Ascending aorta (tissue), 2 donors: ENCODE measurements at places on chromosomes 1 and 21. TPM values are rescaled to one million over a fixed set of nuclear protein-coding genes. Genes with fewer than 3 reads are reported as not detected.

Gene MYCL
- 22.1 TPM for total RNA-seq

DNA sequence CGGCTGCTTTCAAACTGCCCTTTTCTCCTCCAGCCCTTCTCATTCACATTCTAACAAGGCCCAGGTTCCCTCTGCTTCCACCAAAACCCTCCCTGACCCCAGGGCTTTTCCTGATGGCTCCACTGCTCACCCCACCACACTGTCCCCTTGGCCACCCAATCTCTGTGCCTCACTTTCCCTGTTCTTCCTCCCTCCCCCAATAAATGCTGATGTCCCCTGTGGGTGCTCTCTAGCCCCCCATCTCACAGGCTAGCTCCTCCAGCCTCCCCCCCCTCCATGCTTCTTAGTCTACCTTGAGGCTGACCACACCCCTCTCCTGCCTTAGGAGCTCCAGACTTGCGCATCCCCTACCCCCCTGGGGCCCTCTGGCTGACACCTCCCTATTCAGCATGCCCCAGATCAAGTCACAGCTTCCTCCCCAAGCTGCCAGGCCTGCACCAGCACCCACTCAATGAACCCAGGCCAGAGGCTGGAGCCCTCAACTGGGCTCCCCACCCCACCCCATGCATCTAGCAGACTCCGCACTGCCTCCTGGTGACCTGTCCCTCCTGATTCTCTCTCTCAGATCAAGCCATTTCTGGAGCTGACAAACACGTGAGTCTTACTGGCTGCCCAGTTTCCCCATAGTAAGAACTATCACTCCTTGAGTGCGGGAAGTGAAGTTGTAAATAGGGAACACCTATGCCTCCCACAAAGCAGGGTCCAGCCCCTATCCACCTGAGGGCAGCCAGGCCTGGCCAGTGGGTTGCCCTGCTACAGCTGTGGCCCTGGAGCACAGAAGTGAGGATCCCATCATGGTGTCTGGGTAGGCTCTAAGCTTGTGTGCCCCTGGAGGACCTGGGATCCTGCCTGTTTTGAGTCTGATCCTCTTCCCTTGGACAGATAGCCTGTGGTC, 117.9 kb downstream of the DMRTB1 start:
- no peak for DNase-seq

- DNase-seq: peak; percentile 81
Measured at GRCh38 chr1:21326861-21327344, 36.6 kb upstream of the ECE1 start.

GRCh38 chr1:54359393-54360162, 46.6 kb downstream of the SSBP3 start:
- no peak for DNase-seq

- DNase-seq: no peak
Measured at GRCh38 chr1:101028466-101028865, 2.9 kb upstream of the DPH5 start.

Gene CYP4A22
- not detected for total RNA-seq

Gene KCNE2
- not detected for total RNA-seq

- DNase-seq: no peak
Measured at GRCh38 chr1:88885933-88886332, 5.4 kb downstream of the GTF2B start.

GRCh38 chr1:89781494-89782126, 39.2 kb upstream of the LRRC8D start:
- no peak for DNase-seq

DNA sequence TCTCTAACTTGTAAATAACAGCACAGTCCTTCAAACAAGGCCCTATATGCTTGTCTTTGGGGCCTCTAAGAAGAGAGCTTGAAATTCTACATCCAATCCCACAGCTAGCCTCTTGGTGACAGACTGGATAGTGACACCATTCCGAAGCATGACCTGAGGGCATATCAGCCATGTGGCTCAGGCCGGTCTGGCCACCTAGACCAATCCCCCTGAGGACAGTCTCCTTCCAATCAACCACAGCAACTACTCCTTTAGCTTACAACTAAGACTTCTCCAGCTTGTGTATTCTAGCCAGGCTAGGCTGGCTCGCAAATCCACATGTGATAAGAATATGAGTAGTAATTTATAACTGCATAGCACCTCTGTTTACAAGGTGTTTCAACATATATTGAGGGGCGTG, 14.0 kb downstream of the BCAR3 start:
- DNase-seq: no peak

Gene LAMC2
- total RNA-seq: 1.1 TPM

DNA sequence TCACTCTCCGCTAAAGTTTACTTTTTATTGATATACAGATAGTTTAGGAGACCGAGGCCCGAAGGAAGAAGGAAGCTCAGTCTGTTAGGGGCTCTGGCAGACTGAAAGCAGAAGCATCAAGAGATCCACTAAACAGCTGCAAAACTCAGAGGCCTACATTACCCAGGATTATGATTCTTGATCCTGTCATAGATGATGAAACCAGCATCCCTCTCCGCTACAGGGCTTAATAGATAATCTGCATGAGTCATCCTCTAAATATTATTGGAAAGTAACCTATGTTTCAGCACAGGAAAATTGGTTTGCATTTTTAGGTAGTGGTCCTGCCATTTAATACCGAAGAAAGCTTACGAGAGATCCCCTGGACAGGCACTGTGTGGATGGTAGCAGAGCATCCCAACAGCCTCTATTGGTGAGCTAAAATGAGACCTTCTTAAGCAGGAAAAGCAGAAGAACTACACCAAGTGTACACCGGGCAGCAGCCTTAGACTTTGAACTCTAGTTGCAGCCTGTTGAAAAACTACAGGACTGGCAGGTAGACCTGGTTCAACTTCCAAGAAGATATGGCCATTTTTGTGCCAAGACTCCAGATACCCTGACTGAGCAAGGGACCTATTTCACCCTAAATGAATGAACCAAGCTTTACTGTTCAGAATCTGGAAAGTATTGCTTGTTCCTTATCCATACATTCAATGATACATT, 6.8 kb downstream of the CASQ2 start:
- DNase-seq: no peak

Gene PRAMEF4
- total RNA-seq: not detected

Gene DHCR24
- total RNA-seq: 16.6 TPM
